Nucleus accumbens (tissue), 56 donors: ENCODE measurements at places on chromosomes 7 and 10.

DNA sequence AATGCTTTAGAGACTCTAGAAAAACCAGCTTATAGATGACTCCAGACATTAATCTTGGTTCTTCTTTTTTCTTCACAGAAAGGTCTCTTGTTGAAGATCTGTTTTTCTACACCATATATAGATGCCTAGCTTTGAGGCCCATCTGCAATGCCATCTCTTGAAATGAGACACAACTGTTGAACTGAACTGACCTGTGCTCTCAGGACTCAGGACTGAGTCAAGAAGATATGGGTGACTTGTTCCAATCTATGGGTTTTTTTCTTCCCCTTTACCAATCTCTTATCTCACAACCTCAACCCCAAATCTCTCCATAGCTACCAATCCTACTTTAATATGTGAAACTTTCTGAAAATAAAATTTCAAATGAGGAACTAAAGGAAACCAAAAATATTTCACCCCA is 194.7 kb downstream of the SNX13 start:
- DNase-seq: no peak

DNA sequence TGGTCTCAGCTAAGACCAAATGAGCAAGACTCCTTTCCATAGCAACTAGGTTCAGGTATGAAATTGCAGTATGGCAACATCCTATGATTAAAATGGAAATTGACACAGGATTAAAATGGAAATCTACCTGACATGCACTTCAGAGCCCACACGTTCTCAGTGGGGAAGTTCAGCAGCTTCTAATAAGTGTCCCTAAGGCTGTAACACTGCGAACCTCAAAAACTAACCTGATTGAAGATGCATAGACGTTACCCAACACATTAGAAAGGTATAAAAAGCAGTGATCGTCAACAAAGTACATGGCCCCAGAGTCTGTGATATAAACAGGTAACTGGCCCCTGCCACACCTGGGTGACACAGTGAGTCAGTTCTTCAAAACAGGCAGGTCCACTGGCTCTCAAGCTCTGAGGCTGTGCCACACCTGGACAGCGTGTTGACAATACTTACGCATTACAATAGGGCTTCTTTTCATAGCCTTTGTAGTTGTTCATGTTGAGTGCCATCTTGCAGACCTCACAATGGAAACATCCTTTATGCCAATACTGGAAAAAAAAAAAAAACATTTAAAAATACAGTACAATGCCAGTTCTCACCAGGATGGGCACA is 274.9 kb upstream of the NEBL start:
- DNase-seq: no peak

DNA sequence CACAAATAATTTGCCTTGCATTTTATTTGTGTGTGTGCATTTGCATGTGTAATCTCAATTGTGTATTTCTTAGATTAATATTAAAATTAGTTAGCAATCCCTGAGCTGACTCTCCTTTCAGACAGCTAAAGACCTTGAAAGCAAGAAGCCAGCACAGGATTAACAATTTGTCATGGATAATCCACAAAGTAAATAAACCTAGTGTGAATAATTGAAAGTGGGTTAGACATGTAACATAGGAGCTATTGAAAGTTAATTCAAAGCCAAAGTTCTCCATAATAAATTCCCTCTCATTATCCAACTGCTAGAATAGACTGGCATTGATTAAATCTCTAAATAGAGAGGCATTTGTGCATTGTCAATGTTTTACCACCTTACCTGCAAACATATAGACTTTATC is 326.1 kb downstream of the PLXDC2 start:
- no peak for DNase-seq

DNA sequence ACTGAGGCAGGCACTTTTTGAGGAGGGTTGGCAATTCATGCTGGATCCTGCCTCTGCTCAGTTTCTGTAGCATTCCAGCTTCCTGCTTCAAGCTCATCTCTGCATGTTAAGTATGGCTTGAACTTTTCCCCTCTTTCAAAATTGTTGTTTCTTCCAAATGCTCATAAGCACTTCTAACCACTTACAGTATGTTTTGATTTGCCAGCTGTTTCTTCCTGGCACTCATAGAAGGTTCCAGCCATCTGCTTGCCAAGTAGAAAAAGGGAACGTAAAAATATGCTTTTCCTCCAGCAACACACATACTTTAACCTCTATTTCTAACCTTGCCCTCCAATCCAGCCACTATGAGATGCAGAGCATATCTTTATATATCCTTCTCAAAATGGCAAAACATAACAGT is 692.6 kb upstream of the COBL start:
- DNase-seq: no peak

- no peak for DNase-seq
Measured at GRCh38 chr7:31458203-31458602, 55.7 kb upstream of the ITPRID1 start.

DNA sequence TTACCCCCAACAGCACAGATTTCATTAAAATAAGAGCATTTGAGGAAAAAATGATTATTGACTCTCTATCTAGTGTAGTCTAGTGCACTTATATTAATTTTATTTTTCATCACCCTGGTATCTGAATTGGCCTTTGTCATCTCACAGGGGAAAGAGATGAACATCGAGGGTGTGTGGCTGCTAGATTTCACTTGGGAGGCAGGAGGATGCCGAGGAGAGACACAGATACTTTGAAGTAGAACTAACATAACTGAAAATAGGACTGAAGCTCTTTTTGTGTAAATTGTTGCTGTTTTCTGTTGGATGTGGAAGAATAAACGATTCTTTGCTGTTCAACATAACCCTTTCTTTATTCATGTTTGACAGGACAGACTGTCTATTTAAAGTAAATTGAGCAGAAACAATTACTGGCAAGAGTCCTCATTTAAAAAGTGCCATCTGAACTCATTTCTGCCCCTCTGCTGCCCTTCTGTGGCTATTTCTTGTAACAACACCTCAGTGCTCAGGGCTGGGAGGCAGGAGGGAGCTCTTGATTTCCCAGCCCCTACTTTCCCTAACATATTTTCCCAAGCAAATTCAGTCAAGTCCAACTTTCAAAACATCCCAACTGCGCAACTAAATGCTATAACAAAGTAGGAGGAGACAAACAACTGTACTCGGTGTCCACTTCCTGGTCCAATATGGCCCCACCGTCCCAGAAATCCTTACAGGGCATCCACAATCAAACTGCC is 15.6 kb downstream of the LYZL1 start:
- peak; percentile 37 for DNase-seq

- no peak for DNase-seq
Measured at GRCh38 chr7:125670926-125671572, 741.4 kb upstream of the POT1 start.

DNA sequence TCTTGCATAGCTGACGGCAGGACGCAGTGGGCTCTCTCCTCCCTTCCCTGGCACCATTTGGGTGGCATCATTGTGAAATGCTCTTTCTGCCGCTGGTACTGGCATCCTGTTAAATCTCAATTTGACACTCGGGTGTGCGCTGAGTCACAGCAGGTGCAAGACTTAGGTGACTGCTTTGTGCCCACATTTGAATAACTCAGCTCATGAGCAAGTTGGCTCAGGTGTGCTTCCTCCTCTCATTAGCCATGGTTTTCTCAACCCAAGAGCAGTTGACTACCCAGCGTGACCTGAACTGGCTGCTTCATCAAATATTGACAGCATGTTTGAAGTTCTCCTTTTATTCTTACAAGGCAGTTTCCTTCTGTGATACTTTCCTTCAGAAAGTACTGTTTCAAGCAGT is 24.6 kb upstream of the NFE2L3 start:
- no peak for DNase-seq

DNA sequence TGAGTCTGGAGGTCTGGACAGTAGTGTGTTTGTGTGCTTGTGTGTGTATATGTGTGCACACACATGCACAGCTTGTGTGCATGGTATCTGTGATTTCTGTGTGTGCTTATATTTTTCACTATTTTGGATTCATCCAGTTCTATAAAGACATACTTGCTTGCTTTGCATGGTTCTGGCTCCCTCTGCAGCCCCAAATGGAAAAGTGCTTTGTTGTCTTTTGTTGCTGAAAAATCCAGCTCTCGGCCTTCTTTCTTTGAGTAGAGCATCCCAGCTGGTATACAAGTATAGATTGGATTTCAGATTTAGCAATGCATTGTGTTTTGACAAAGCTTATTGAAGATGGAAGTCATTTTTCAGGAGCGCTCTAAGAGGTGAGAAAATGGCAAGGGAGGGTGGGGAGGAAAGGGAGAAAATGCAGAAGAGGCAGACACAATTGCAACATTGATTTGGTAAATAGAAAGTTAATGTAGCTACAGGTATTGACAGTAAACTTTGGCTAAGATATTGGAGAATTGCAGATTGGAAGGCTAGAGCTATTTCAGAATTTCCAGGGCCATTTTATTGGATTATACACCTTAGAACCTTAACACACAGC is 333.9 kb downstream of the AUTS2 start:
- no peak for DNase-seq
